ENCODE measurements at places on chromosomes 4 and X.

- DNase-seq, result no peak
Observed at GRCh38 chrX:69299285-69299684, 134.0 kb upstream of the PJA1 start.

DNA sequence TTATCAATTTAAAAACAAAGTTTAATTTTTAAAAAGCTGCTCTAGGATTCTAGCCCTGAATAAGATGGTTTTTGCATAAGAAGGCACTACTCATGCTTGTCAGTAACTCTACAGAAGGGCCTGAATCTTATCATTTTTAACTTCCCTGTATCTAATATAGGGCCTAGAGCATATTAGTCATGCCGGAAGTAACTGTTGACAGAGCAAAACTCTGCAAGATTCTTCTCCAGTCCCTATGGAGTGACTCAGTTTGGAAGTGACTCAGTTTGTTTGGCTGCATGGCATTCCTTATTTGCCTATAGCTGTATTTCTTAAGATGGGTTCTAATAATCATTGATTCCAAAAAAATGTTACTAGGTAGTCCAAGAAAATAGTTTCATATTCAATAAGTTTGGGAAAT, 431.8 kb upstream of the HTR2C start:
- DNase-seq, result no peak

DNA sequence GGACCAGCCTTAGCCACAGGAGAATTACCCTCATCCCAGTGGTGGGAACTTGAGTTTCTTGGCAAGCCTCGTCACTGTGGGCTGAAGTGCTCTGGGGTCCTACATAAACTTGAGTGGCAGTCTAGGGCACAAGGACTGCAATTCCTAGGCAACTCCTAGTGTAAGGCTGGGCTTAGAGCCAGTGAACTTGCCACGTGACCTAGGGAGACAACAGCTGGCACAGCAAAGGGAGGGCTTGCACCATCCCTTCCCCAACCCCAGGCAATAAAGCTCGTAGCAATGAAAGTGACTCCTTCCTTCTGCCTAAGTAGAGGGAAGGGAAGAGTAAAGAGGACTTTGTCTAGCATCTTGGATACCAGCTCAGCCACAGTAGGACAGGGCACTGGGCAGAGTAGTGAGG, 81.8 kb downstream of the TEX11 start:
- no peak for DNase-seq

DNA sequence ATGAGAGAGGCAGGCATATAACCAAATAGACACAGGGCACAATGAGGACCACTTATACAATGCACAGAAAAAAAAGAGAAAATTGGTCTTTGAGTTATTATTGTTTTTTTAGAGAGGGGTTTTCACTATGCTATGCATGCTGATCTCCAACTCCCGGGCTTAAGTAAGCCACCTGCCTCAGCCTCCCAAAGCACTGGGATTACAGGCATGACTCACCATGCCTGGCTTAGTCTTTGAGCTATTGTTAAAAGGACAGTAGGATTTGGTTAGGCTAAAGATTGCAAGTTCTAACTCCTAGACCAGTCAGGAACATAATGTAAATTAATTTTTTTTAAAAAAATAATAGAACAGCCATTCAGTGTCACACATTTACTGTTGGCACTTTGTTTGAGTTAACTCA, 340.1 kb downstream of the GPAT3 start:
- DNase-seq, result no peak

DNA sequence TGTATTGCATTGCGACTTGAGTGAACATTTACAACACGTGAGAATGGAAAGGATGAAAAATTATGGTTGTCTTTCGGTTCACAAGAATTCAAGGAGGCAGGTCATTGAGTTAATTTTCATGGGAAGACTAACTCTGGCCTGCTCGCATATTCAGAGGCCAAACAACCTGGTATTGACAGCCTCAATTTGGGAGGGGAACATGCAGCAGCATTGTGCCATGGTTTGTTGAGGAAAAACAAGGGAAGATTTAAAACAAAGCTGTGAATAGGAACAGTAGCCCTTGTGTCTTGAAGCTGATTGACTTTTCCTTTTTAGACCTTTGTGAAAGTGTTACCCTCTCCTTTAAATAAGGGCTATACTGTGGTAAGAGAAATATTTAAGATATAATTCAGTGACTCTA, 31.9 kb downstream of the FAT4 start:
- DNase-seq, result no peak

DNA sequence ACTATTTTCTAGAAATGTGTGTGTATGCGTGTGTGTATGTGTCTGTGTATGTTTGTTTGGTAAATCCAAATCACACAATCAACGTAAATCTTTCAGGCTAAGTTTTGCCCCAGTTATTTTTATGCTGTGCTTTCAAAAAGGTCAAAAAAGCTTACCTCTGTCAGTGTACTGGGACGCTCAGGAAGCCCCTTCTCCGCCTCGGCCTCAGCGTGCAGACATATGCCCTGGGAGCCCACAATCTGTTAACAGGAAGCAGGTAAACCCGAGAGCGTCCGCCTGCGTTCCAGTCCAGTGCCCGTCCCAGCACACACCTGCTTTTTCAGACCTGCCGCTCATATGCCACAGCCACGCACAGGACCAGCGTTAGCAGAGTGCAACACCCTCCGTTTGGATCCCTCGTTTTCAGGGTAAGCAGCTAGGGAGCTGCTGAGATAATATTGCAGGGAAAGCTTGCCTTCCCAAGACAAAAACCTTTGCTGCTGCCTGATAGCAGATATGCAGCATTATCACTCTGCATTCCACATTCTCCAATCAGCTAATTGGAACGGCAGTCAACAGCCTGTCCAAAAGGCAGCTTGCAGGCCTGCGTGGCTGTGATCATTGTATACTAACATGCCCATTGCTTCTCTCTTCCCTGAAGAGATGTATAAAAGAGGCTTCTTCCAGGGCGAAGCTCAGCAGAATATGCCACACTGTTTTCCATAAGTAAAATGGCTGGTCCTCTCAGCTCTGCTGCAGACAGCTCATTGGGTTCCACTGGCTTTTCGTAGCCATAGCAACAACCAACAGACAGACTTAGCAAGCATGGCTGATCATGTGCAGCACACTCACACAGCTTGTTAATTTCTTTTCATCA, at the start of gene SORBS2:
Gene SORBS2, minus strand, starts transcription at position 686 of the 856 bp plus-strand sequence. CDS start 121,623 bp downstream, outside the sequence.
- DNase-seq, result no peak

GRCh38 chrX:141469469-141469868, 115.1 kb downstream of the SPANXA1 start:
- no peak for DNase-seq

DNA sequence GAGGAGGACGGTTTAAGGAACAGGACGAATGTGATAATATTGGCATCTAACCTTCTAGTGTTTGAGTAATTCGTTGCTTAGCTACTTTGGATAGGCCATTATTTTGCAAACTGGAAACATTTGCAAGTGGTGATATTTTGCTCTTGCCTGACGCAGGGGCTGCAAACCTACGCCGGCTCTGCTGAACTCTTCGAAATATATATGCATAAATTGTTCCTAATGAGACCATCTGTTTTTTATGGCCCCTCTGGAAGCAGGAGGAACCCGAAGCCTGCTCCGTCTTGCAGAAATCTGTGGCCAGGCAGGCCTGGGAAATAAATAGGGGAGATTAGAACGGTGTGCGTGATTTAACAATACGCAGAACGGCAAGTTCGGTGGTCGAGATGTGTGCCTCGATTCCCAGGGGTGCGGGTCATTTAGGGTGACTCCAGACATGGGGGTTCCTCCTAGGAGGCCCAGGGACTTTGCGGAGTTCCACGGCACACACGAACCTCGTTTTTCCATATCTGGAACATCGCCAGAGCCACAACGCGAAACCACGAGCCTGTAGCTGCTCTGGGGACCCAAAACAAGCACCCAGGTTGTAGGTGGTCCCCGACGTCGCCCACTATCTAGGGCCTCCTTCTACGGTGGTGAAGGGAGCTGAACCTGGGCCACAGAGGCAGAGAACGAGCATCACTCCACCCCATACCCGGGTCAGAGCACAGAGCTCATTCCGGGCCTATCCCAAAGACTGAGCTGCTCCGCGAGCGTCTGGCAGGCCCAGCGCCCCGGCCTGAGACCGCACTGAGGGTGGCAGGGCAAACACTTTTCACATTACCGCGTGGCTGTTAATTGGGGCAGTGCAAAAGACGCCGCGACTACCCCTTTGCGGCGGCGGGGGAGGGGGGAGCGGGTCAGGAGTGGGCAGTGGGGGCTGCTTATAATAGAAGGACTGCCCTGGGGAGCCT, 89.7 kb downstream of the BCOR start:
- DNase-seq, result no peak

GRCh38 chrX:151543706-151544105, 19.8 kb upstream of the PASD1 start:
- DNase-seq, result no peak

GRCh38 chr4:94634271-94634670, 123.5 kb upstream of the BMPR1B start:
- DNase-seq, result no peak

- no peak for DNase-seq
Observed at GRCh38 chr4:175054980-175055379, 136.8 kb downstream of the ADAM29 start.

DNA sequence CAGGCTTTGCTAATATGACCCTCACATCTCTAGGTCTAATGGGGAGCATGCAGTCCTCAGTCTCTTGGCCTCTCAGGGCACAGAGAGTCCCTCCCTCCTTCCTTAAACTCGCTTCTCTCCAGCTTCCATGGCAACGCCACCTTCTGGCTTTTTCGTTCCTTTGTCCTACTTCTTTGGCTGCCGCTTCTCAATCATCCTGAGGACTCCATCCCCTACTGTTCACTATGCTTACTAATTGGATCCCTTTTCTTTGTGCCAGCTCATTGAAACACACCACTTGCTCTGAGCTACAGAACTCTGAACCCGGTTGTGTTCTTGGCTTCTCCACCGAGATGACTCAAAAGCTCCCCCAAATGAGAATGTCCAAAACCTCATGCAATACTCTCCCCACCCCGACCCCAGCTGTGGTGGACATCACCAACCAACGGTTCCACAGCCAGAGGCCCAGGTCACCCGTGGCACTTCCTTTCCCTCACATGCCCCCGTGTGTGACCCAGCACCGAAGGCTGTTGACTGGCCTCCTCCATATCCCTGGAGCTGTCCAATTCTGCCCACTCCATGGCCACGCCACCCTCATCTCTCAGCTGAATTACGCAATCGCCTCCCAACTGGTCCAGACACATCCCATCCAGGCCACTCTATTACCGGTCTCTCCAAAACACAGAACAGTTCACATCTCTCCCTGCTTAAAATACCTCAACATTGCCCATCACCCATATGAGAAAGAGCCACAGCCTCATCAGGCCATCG, 34.7 kb downstream of the CRMP1 start:
- DNase-seq, result no peak

- no peak for DNase-seq
Observed at GRCh38 chr4:103144926-103145325, 45.3 kb upstream of the BDH2 start.

DNA sequence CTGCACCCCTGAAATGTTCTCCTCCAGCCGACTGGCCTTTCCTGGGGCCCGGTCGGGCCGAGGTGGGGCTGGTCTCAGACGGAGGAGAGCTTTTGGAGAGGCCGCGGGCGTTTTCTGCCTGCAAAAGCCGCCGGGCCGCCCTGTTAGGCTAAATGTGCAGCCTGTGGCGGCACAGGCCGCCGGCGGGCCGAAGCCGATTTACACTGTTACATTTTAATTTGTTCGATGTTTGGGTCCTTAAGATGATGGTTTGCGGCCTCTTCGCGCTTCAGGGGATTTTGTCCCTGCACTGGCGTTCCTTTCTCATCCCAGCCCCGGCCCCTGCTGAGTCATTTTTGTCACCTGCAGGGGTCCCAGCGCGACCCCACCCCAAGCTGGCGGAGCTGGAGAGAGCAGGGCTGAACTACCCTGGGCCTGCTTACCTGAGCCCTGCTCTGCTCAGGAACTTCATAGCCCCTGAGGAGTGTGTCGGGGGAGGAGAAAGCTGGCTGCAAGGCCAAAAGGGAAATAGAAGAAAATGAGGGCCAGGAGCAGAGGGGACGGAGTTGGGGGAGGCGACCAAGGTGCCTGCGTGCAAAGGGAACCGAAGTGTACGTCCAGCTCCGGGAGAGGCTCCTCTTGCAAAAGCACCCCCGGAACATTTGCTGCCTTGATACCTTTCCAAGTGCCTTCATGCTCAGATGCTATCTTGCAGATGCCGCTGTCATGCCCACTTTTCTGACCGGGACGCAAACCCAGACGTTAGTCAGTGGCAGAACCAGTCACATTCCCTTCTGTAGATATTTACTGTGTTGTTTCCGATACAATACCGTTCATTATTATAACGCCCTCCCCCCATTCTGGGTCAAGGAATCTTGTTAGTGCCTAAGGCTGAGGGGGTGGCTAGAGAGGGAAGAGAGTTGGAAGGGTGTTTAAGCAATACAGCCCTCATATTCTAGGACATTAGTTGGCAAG, 977 bp upstream of the RBBP7 start:
- no peak for DNase-seq

- no peak for DNase-seq
Observed at GRCh38 chrX:139831675-139832456, 101.0 kb downstream of the ATP11C start.

DNA sequence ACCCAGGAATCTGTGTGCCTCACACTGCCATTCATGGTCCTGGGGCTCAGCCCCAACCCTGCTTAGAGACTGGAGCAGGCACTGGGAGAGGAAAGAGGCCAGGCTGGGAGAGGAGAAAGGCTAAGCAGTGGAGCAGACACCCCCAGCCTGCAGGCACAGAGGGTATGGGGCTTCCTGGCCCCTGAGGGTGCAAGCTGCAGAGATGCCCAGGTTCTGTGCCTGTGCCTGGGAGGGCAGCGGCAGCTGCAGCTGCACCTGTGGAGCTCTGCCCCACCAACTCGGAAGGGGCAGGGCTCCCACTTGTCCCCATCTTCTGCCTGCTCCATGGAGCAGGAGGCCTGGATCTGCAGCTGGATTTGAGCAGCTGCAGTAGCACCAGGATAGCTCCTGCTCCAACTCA, 47.9 kb downstream of the DMP1 start:
- DNase-seq, result no peak

- no peak for DNase-seq
Observed at GRCh38 chrX:153714256-153714655, 9.9 kb downstream of the BCAP31 start.

- DNase-seq, result no peak
Observed at GRCh38 chr4:123661080-123661737, 264.6 kb downstream of the SPRY1 start.

GRCh38 chrX:102723456-102723855, 2.9 kb downstream of the GPRASP3 start:
- DNase-seq, result no peak

DNA sequence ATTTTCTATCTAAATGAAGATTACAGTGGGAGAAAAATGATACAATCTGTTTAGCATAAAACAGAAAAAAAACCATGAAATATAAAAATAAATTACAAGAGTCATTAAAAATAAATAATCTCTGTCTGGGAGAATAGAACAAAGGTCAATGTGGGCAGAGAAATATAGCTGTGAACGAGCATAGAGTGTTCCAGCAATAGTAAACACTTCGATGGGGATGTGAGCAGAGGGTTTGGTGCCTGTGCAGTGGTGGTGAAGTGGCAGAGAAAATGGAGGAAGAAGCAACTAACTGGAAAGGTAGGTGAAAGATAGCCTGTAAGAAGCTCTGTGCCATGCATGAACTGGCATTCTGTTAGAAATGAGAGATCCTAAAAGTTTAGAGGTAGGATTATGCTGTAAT, 64.9 kb downstream of the ANKRD50 start:
- no peak for DNase-seq

- DNase-seq, result no peak
Observed at GRCh38 chr4:150973626-150974251, 41.3 kb downstream of the LRBA start.

GRCh38 chr4:168360271-168360670, 41.7 kb upstream of the DDX60 start:
- DNase-seq, result no peak

GRCh38 chrX:63812823-63813222, 27.8 kb upstream of the ARHGEF9 start:
- DNase-seq, result no peak
